ENCODE measurements at places on chromosomes 1 and 21.

DNA sequence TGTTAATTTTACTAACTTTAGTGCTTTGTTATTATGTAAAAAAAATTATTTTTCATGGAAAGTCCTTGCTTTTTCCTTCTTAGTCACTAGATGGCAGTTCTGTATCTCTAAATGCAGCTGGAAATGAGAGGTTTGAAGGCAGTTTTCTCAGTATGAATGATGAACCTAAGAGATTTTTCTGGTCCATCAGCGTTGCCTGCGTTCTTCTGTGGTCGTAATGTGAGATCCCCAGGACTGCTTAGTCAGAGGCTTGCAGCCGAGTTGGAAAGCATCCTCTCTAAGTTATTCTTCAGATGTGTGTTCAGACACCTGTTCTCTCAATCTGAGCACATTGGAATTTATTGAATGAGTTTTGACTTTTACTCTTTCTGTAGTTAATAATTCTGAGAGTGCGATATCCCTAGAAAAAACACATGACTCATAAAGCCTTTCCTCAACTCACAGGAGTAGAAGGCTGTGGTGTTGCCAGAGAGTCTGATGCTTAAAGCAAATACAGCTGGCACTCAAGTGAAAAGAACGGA, 99.3 kb downstream of the FMN2 start:
- H3K27ac ChIP-seq, result no peak overlapping the region
- peaks cover 8% of the 10 kb centered on the region for H3K4me1 ChIP-seq
- no peak for DNase-seq
- no peaks in the 10 kb centered on the region for H3K36me3 ChIP-seq
- peaks cover 46% of the 10 kb centered on the region for H3K27me3 ChIP-seq

DNA sequence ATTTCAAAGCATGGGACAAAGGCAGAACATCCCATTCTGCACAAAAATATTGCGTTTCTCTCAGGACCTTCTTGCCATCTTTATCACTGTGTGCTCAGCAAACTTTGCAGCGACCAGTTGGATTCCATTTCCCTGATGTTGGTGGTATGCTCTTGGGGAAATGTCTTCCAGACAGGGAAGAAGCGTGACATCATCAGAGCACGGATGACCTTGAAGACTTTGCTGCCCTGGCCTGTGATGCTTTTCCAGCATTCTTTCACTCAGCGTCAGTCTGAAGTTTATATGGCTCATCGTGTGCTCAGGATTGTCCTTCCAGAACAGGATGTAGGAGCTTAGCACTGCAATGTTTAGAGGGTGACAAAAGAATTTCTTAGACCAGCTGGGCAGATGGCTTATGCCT, 131.4 kb upstream of the F3 start:
- peaks cover 26% of the 10 kb centered on the region for H3K36me3 ChIP-seq
- H3K4me1 ChIP-seq, result peaks cover 42% of the 10 kb centered on the region
- no peak for DNase-seq
- no peak overlapping the region for H3K27ac ChIP-seq
- no peaks in the 10 kb centered on the region for H3K27me3 ChIP-seq
- no peak overlapping the region for H3K4me3 ChIP-seq

GRCh38 chr1:167871331-167871730, 42.6 kb downstream of the ADCY10 start:
- no peaks in the 10 kb centered on the region for H3K27me3 ChIP-seq
- H3K36me3 ChIP-seq, result no peaks in the 10 kb centered on the region
- H3K4me1 ChIP-seq, result peaks cover 25% of the 10 kb centered on the region
- no peak overlapping the region for H3K27ac ChIP-seq
- no peak for DNase-seq
- no peak overlapping the region for H3K4me3 ChIP-seq

DNA sequence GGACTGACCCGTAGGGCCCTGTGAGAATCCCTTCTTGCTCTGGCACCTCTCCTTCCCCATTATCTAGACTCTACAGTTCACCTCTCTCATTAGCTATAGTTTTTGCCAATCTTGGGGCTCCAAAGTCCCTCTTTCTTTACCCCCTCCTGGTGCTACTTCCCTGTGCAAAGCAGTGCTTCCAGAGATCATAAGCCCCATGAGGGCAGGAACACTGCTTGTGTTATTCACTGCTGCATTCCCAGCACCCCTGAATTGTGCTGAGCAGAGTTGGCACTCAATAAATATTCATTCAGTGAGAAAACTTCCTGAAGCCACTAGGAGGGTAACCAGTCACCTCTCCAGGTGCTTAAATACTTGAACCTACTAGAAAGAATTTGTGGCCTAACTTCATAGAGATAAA, 2.1 kb upstream of the H3-3A start:
- peak overlapping the region; percentile 99 for H3K27ac ChIP-seq
- peaks cover 14% of the 10 kb centered on the region for H3K4me1 ChIP-seq
- peak overlapping the region; percentile 93 for H3K4me3 ChIP-seq
- no peaks in the 10 kb centered on the region for H3K27me3 ChIP-seq

DNA sequence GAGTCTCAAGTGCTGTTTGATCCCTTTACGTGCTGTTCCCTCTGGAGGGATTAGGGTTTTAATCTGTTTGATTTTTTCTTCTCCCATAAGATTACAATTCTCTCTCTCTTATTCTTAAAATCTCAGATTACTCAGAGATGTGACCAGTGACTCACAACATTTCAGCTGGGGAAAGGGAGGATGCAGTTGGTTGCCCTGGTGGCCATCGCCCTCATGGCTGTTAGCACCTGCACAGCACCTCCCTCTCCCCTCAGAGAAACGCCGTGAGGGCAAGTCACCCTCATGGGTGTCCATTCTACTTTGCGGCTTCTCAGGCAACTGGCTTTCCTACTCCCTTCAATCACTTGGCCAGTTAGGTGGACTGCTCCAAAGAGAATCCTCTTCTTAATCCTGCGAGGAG, 42.4 kb upstream of the KCNA3 start:
- no peaks in the 10 kb centered on the region for H3K4me1 ChIP-seq
- no peak overlapping the region for H3K27ac ChIP-seq
- DNase-seq, result no peak
- H3K4me3 ChIP-seq, result no peak overlapping the region

- H3K4me1 ChIP-seq, result no peaks in the 10 kb centered on the region
- H3K4me3 ChIP-seq, result no peak overlapping the region
- no peak overlapping the region for H3K27ac ChIP-seq
- H3K27me3 ChIP-seq, result no peaks in the 10 kb centered on the region
These were observed 2.9 kb downstream of the FAM177B start for GRCh38 chr1:222739929-222740328.

DNA sequence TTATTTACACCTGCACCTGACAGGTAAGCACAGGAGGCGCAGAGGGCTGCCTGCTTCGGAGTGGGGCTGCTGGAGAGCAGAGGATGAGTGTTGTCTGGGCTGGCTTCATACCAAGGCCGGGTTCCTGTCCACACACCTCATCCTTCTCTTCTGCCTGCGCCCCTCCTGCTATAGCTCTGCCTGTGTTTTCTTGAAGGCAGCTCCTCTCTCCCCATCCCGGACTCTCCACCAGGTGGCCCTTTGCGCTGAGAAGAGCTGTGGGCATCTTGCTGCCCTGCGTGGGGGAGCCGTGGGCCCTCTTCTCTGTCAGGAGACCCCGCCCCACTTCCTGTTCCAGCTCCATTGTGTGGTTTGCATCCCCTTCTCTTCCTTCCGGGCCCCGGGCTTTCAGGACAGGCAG, 35.0 kb downstream of the ARHGEF10L start:
- no peak for DNase-seq
- peaks cover 43% of the 10 kb centered on the region for H3K4me1 ChIP-seq
- H3K27ac ChIP-seq, result no peak overlapping the region

DNA sequence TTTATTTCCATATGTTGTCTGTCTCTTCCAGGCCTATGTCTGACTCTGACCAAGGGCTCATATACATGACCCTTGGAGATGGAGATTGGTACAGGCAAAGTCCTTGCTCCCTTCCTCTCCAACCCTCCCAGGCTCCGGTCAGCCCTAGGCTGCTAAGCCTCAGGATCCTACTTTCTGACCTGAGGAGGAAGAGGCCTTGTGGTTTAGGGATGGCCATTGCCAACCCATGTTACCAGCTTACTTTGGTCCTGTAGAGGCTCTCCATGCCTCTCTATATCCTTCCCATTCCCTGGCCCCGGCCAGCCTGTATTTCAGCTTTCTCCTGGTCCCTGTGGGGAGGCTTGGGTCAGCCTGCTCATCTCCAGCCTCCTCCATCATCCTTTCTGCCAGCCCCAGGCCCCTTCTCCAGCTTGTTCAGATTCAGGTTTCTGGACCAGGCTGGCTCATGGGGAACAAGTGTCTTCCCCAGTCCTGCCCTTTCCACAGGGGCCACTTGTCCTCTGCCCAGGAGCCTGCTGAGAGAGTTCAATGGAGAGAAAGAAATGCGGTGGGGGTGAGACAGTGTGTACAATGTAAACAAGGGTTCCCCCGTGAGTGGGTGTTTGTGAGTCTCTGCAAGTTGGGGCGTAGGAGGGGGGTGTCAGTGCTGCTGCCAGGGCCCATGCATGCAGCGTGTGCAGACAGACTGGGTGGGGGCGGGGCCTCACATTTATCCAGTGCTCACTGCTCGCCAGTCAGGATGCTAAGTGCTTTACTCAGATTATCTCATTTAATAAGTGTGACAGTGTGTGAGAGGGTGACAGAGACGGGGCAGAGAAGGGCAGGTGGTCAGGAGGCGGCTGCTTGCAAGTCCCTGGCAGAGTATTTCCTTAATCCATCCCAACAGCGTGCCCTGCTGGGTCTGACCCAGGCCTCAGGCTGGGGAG, 31.3 kb upstream of the FOXO6 start:
- H3K36me3 ChIP-seq, result no peaks in the 10 kb centered on the region
- peaks cover 6% of the 10 kb centered on the region for H3K27me3 ChIP-seq
- H3K4me3 ChIP-seq, result no peak overlapping the region
- H3K4me1 ChIP-seq, result peaks cover 2% of the 10 kb centered on the region
- no peak for DNase-seq

DNA sequence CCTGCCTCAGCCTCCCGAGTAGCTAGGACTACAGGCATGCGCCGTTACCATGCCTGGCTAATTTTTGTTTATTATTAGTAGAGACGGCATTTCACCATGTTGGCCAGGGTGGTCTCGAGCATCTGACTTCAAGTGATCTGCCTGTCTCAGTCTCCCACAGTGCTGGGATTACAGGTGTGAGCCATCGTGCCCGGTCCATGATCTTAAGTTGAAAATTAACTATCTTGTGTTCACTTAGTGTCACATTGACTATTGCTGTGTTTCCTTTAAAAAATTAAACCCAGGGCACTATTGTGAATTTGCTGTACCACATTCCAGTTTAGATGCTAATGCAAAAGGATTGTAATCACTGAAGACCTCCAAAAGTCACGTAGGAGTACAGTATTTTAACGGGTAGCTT, 14.1 kb downstream of the CMPK1 start:
- H3K4me1 ChIP-seq, result peaks cover 5% of the 10 kb centered on the region
- no peaks in the 10 kb centered on the region for H3K27me3 ChIP-seq
- H3K27ac ChIP-seq, result no peak overlapping the region

DNA sequence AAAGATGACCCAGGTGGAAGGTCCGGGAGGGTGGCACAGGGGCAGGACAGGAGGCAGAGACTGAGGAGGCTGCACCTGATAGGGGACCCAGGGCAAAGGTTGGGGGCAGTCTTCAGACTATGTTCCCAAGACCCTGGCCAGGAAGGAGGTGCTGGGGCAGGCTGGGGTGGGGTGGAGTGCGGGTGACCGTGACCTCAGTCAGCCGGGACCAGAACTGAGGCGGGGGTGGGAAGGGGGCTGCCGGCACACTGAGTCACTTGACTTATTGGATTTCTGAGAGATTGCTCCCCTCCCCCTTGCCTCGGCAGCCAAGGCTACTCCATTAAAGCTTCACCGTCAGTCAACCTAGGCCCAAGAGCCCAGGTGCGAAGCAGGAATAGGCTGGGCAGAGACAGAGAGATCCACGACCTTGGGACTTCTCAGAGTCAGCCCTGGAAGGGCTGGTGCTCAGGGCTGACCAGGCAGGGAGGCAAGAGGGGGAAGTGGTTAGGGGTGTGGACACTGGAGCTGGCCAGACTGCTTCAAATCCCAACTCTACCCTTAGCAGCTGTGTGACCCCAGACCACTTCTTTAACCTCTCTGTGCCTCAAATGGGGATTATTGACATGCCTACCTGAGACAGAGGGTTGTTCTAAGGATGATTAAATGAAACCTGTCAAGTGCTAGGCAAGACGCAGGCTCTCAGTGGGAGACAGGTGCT, 47.9 kb upstream of the LAPTM5 start:
- no peak overlapping the region for H3K27ac ChIP-seq
- no peak for DNase-seq
- H3K4me3 ChIP-seq, result no peak overlapping the region
- H3K27me3 ChIP-seq, result peaks cover 28% of the 10 kb centered on the region
- no peaks in the 10 kb centered on the region for H3K36me3 ChIP-seq

- peaks cover 3% of the 10 kb centered on the region for H3K36me3 ChIP-seq
- peaks cover 10% of the 10 kb centered on the region for H3K4me1 ChIP-seq
- H3K4me3 ChIP-seq, result no peak overlapping the region
- H3K27me3 ChIP-seq, result no peaks in the 10 kb centered on the region
- H3K27ac ChIP-seq, result no peak overlapping the region
These were observed 115.2 kb downstream of the ROR1 start for GRCh38 chr1:63888984-63889383.

DNA sequence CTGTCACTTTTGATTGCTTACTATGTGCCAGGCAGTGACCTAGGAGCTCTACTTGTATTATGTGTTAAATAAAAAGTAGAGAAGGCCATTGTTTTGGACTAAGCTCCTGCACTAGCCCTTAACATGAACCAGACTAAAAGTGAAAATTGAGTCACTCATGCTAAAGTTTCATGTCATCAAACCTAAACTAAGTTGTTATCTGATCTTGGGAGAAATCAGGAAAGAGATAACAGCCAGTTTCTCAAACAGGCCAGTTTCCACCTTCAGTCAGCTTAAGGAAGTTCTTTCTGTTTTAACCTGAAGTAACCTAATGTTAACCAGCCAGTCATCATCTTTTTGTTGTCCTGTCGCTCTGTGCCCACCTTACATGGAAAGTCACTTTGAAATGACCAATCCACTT, 102.1 kb upstream of the MARK1 start:
- H3K36me3 ChIP-seq, result no peaks in the 10 kb centered on the region
- no peak overlapping the region for H3K4me3 ChIP-seq
- no peak for DNase-seq
- no peak overlapping the region for H3K27ac ChIP-seq
- peaks cover 3% of the 10 kb centered on the region for H3K27me3 ChIP-seq

DNA sequence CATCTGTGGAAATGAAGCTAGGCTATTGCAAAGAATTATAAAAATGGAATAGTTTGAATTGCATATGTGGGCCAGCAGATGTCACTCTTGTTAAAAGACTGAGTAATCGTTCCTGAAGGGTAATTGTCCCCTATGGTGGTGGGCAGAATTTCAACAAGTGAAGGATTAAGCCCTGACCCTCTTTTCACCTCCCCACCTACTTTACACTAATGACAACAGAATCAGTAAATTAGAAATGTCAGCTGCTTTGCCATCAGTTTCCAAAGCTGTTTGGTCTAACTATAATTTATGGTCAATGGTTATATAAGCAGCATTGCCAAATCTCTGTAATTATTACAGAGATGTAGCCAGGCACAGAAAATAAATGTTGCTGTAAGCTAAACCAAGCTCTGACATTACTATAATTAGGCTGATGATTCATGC, 898.6 kb downstream of the AMY1C start:
- peaks cover 16% of the 10 kb centered on the region for H3K4me1 ChIP-seq
- H3K27me3 ChIP-seq, result no peaks in the 10 kb centered on the region
- H3K36me3 ChIP-seq, result no peaks in the 10 kb centered on the region
- no peak overlapping the region for H3K4me3 ChIP-seq
- H3K27ac ChIP-seq, result no peak overlapping the region

GRCh38 chr21:33245289-33245918, 15.7 kb downstream of the IFNAR2 start:
- no peaks in the 10 kb centered on the region for H3K4me1 ChIP-seq
- no peak overlapping the region for H3K27ac ChIP-seq
- H3K36me3 ChIP-seq, result peaks cover 33% of the 10 kb centered on the region
- H3K27me3 ChIP-seq, result no peaks in the 10 kb centered on the region
- no peak for DNase-seq
